ENCODE measurements at places on chromosomes 2 and 18.

DNA sequence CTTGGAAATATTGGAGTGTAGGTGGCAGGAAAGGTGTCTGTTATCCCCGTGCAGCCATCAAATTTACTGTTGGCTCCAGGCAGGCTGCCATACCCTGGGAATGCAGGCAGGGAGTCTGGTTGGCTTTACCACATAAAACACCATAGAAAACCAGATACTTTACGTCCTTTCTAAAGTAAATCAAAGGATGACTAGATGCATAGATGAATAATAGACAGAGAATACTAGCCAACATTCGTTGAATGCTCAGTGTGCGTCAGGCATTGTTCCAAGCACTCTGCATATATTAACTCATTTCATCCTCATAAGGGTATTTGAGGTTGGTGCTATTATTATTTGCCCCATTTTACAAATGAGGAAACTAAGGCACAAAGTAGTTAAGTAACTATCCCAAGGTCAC is 65.2 kb downstream of the VSNL1 start:
- no peak for DNase-seq

GRCh38 chr2:241892299-241893137 is 23.0 kb downstream of the RTP5 start:
- DNase-seq = no peak

GRCh38 chr2:120105360-120105759 is 92.5 kb downstream of the EPB41L5 start:
- no peak for DNase-seq

GRCh38 chr2:10906926-10907625 is 4.7 kb upstream of the KCNF1 start:
- DNase-seq = no peak

DNA sequence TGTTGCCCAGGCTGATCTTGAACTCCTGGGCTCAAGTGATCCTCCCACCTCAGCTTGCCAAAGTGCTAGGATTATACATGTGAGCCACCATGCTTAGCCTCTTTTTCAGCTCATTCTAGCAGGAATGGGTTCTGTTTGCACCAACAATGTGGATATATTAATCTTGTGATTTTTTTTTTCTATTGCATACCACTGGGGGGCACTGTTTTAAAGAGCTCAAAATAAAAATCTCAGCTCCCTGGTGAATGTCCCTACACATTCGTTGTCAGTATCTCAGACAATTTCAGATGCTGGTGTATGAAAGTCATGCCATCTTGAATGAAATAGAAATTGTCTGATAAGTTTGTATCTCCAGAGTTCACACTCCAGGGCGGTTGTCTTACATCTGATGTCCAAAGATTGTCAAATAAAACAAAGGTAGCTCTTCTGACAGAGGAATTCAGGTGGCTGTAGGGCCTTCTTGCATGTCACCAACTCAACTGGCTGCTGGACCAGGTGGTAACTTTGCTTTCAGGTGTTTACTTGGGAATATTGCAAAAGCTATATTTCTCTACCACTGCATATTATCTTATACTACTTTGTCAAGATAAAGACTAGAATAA is 3.1 kb upstream of the MATN3 start:
- no peak for DNase-seq

GRCh38 chr2:31191931-31192330 is 25.4 kb downstream of the CAPN14 start:
- no peak for DNase-seq

DNA sequence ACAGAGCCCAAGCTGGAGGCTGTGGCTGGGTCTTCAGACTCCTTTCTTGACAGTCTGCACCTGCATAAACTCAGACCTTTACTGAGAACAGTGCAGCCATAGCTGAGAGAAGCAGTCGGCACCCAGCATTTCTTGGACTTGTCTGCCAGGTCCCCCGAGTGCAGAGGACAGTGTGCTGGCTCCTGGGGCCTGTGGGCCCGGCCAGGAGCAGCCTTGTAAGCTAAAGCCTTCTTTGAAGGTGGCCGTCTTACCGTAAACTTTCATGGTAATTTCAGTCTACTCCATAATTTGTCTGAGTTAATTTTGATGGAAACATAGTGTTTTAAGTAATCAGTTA is 70.9 kb downstream of the LRRFIP1 start:
- no peak for DNase-seq

DNA sequence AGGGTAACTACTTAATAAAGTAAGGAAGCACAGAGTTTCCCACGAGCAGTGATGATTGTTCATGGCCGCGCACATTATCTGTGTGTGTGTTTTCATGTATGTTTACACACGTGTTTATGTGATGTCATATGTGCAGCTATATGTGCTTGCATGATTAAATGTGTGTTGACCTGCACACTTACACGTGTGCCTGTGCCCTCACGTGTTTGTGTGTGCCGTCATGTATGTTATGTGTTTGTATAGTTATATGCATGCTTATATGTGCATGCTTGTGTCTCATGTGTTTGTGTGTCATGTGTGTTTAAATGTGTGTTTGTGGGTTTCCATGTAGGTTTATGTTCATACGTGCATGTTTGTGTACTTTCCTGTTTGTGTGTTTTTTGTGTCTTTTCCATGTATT is 782.3 kb downstream of the GALR1 start:
- no peak for DNase-seq

GRCh38 chr2:152097801-152098495 is 896 bp downstream of the CACNB4 start:
- DNase-seq = no peak

- DNase-seq = no peak
Measured at GRCh38 chr2:235468978-235469655, 24.7 kb upstream of the AGAP1 start.

GRCh38 chr2:235910067-235910466 is 258.1 kb downstream of the GBX2 start:
- DNase-seq = no peak

- DNase-seq = no peak
Measured at GRCh38 chr18:46294751-46295150, 190.6 kb downstream of the HAUS1 start.

DNA sequence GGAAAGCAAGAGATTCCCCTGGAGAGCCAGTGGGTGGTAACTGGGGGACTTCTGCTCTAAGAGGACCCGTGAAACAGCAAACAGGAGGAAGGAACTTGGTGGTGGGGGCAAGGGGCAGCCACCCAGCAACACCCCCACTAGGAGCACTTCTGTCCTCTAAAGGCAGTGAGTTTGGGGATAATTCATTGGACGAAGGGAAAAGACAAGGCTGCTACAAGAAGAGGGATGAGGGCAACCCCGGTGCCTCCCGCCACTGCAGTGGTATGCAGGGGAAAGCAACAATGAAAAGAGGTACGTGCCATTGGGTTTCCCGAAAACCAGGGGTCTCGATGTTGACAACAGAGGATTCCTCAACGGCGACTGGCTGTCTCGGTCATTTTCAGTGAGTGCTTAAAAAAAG is 9.1 kb downstream of the RPL31 start:
- no peak for DNase-seq

- DNase-seq = no peak
Measured at GRCh38 chr2:211946960-211947359, 591.6 kb downstream of the ERBB4 start.

DNA sequence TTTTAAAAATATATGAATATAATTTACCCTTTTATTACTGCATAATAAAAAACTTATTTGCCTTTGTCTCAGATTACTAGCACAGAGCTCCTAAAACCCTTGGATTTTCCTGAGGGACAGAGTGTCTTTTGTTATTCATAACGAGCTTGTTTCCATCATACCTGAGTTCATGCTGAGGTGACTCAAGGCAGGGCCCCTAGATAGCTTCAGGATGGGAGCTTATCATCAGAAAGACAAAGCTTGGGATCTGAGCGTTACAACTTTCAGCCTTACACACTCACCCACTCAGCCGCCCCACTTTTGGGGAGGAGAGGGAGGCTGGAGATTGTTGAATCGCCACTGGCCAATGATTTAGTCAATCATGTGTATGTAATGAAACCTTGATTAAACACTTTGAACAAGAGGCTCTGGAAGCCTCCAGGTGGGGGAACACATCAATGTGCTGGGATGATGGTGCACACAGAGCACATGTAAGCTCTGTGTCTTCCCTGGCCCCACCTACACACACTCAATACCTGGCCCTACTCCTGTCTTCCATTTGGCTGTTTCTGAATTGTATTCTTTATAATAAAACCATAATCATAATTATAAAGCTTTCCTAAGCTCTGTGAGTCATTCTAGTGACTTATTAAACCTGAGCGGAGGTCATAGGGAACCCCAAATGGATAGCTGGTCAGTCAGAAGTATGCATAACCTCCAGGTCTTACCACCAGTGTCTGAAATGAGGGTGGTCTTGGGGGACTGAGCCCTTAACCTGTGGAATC is 28.5 kb upstream of the DNAH7 start:
- DNase-seq = no peak

GRCh38 chr18:79912994-79913831 is 38.2 kb downstream of the SLC66A2 start:
- DNase-seq = no peak

DNA sequence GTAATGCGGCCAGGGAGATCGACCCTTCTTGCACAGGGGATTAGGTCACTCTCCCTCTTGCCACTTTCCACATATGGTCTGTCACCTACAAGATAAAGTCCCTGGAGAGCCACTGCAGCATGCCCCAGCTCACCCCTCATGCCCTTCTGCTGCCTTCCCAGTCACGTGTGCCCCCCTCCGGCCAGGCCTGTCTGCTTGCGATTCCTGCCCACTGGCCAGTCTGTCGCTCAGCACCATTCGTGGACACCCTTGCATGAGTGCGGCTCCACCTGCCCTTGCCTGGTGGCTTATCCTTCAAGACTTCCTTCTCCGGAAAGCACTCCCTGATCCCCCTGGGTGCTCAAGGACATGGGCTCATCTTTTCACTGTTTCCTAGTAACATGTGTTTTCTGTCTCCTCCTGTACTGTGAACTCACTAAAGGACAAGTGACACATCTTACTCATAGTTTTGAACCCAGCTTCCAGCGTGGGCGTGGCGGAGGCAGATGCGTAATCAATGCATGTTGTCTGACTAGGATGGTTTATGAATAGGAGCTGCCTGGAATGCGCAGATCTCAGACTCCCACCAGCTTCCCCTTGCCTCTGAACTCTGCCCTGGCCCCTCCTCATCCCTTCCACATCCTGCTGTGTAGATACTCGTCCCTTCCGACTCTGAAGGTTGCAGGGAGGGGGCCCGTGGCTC is 7.8 kb upstream of the NT5DC4 start:
- no peak for DNase-seq

DNA sequence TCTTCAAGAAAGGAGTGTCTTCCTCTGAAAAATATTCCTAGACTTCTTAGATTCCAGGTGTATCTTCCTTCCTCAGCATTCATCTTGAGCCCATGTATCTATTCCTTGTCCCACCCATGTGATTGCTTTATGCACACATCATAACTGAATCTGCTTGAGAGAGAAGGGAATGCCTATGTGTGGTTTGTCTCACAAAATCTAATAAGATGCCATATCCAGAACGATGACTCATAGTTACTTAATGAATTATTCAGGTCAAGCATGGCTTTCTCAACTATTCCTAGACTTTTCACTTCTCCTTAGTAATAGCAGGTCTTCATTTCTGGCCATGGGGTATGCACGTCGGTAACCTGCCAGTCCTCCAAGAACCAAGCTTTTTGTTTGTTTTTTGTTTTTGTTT is 121.8 kb downstream of the SETBP1 start:
- no peak for DNase-seq

- DNase-seq = no peak
Measured at GRCh38 chr2:88254437-88255091, 84.4 kb downstream of the THNSL2 start.

GRCh38 chr2:71129902-71130151 is 202 bp downstream of the MCEE start:
- DNase-seq = no peak

- DNase-seq = no peak
Measured at GRCh38 chr2:240452462-240453256, 17.2 kb downstream of the GPC1 start.

- no peak for DNase-seq
Measured at GRCh38 chr2:215583881-215584280, 148.0 kb upstream of the FN1 start.

DNA sequence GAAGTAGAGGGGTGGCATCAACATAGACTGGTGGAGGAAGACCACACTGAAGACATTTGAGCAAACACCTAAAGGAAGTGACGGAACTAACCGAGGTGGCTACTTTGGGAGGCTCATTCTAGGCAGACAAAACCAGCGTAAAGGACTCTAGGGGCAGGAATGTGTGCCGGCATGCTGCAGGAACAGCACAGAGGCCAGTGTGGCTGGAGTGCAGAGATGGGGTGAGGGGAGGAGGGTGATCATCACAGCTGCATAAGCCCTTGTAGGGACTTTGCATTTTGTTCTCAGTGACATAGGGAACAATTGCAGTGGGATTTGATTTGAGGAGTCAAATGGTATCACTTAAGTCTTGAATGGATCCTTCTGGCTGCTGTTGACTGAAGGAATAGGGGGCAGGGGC is 253.5 kb downstream of the NCKAP5 start:
- DNase-seq = no peak

DNA sequence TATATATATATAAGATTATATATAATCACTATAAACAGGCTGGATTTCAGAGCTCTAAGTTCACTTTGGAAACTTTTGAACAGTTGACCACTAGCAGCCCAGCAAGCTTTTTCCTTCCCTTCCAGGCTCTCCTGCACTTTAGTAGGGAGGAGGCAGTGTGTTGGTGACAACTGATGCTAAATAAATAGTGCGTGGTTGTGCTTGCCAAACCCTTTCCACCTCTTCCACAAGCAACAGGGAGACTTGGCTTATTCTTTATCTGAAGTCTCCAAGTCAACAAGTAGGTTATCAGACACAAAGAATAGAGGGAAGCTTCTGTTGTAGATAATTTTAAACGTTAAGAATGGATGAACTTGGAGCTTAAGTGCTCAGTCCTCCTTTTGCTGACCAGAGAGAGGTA is 408.2 kb upstream of the HNRNPA3 start:
- DNase-seq = no peak

- DNase-seq = no peak
Measured at GRCh38 chr2:240974771-240975572, 23.4 kb upstream of the SNED1 start.

DNA sequence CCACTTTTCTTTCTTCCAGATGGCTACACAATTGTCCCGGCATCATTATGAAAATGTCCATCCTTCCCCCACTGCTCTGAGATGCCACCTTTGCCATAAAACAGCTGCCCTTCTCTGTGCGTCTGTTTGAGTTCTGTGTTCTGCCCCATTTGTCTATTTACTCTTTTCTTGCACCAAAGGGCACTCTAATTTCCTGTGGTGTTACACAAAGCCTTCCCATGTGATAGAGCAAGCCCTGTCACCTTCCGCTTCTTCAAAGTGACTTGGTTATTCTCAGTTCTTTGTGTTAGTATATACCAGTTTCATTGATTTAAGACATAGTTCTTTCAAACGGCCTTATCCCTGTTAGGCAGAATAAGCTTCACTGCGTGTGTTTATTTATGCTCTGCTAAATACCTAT is 84.1 kb downstream of the FBXO15 start:
- DNase-seq = no peak

GRCh38 chr18:2994603-2995432 is 18.1 kb downstream of the LPIN2 start:
- no peak for DNase-seq

GRCh38 chr2:163441603-163442002 is 294.2 kb downstream of the FIGN start:
- DNase-seq = no peak
